AG04449 (cell line): ENCODE measurements at places on chromosomes 12 and 14.

- DNase-seq = no peak
Observed at GRCh38 chr14:63392236-63392635, 73.5 kb upstream of the GPHB5 start.

GRCh38 chr12:123139926-123140675 is 10.8 kb downstream of the PITPNM2 start:
- no peak for DNase-seq

DNA sequence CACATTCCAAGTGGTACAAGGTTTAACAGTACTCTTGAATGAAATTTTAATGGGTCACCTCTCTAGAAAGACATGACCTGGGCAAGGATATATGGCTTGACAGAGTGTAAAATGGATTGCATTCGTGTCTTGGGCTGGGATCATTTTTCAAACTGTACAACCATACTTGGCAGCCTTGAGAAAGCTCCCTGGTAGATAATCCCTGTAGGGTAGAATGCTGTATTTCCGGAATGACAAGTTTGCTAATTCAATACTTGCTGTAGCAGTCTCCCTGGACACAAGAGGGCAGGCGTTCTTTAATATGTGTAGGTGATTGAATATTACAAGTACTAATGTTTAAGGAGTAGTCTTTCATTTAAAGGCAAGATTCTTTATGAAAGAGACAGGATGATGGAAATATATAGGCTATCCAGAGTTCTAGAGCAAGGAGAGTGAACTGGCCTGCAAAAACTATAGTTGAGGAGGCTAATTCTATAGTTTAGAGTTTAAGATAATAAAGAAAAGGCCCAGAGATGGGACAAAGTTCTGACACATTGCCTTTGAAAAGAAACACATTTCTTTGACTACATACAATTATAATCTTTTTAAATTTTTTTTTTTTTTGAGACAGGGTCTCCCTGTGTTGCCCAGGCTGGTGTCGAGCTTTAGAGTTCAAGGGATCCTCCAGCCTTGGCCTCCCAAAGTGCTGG is 53.4 kb downstream of the PLBD1 start:
- no peak for DNase-seq

DNA sequence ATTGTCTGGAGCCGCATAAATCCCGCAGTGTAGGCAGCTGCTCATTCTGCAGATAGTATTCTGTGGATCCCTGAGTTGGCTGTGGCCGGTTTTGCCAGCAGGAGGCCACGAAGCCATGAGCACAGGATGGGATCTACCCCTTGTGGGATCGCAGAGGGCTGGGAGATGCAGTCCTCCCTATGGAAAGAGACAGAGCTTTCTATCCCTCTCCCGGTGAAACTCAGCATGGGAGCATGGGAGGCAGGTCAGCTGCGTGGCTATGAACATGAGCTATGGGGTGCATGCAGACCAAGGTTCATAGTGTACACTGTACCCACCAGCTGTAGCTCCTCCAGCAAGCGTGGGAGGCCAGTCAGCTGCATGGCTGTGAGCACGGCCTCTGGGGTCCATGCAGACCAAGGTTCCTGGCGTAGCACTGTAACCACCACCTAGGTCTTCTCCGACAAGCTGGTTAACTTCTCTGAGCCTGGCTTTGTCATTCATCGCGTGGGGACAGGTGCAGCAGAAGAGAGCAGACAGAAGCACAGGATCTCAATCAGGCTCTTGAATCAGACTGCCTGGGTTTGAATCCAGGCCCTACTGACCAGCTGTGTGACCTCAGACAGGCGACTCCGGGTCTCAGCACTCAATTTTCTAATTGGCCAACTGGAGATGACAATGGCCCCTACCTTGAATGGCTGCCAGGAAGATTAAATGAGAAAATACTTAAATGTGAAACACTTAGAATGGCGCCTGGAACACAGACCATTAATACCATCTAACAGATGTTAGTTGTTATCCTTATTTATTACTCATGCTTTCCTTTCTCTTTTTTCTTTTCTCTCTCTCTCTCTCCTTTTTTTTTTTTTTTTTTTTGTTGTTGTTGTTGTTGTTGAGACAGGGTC is 6.0 kb downstream of the BDKRB1 start:
- no peak for DNase-seq

GRCh38 chr12:88227263-88227662 is 85.2 kb downstream of the TMTC3 start:
- DNase-seq = no peak

DNA sequence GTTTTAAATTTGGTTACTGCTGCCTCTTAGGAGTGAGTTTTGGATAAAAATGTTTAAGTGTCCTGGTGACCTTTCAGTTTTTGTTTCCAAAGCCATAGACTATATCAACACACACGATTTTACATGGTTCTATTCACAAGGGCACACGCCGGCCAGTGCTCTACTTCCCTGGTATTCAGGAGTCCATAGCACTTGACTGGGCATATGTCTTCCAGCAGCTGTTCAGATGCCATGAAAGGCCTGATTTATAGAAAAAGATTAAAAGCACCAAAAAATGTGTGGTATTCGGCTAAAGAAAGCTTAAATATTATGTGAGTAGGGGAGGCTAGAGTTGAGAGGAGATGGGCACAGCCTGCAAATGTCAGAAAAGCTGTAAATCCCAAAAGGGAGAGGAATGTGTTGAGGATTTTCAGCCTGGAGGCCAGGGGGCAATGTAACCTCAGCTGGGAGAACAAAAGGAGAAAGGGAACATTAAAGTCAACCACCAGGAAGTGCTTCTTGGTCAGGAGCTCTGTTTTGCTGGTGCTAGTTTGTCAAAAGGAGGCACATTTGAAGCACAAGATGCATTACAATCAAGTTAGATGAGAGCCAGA is 478.4 kb downstream of the RAD51B start:
- DNase-seq = no peak

DNA sequence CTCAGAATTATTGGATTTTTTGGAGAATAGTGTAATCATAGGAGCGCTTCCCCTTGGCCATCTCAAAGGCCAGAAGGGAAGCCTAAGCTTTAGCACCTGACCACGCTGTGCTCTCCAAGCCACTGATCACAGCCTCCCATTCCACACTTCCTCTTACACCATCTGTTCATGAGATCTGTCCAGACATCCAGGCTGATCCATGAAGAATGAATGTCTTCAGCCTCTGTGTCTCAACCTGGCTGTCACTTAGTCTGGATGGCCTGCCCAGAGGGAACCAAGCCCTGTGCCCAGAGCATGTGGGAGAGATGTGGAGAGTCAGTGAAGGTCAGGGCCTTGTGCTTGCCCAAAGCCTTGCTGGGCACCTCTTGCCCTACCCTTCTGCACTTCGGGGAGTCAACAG is 40.5 kb downstream of the TSPAN11 start:
- no peak for DNase-seq

GRCh38 chr14:100285021-100285912 is 21.0 kb downstream of the SLC25A29 start:
- DNase-seq = no peak

- DNase-seq = no peak
Observed at GRCh38 chr12:75976113-75976512, 55.5 kb downstream of the PHLDA1 start.

DNA sequence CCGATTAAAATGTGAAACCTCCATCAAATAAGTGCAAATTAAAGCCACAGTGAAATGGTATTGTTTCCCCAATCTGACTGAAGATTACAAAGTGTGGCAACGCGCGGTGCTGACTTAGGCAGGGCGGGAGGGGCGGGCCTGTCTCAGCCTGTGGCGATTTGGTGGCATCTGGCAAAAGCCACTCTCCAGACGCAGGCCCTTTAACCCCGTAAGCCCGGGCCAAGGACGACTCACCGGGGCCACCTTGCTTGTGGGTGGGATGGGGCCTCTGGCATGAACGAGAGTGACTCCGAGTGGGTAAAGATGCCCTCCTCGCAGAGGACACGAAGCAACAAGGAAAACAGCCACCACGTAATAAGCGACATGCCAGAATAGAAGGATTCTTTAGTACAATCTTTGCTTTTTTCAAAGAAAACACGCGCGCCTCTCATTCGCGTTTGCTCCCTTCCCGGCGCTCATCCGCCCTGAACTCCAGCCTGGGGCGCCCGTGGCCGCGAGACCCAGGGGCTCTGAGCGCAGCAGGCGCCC is 815 bp downstream of the DEGS2 start:
- DNase-seq = no peak

DNA sequence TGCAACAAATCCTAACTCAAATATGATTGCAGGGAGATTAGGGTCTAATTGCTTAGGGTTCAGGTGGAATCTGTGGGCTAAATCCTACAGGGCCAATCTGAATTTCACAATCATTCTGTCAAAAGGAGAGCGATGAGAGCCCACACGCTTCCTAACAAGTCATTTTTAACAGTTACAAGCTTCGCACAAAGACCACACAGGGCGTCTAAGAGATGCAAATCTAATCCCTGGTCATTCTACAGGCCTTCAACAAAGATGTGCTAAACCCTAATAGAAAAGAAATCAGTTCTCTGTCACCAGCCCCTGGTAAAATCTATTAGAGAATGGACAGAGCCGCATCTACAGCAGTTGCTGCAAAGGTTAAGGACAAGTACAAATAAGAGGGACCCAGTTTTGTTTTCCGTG is 15.3 kb downstream of the NKX2-1 start:
- DNase-seq = no peak

DNA sequence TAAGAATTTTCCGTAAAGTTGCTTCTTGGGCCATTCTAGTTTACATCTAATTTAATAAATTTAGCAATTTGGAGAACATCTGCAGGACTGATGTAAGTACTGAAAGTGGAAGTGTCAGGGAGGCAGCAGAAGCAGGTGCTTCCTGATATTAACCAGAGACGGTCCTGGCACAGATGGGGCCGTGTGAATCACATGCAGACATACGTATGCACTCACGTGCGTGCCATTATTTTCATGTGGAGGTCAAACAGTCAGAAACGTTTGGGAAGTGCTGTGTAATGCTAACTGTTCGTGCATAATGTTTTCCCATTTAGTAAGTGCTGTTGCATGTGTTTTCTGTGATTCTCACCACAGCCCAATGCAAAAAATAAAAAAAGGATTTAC is 87.8 kb upstream of the DYNC1H1 start:
- DNase-seq = no peak

- no peak for DNase-seq
Observed at GRCh38 chr14:79204591-79204990, 1006.7 kb downstream of the DIO2 start.

GRCh38 chr12:109729371-109729781 is 15.8 kb downstream of the FAM222A start:
- DNase-seq = no peak

DNA sequence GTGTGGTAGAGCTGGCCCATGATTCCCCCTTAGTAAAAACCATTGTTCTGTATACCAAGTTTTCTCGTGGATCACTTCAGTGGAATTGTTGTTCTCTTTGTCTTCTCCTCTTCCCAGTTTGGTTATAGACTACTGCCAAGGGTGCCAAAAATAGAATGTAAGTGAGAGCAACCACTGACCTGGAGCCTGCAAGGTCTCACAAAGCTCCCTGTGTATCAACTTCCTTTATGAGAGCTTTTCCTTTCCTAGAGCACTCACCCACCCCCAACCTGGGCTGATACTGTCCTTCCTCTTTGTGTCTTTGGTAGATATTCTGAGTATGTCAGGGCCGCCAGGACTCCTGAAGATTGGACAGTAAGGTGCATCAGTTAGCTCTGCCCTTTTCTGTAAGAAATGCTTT is 101.0 kb downstream of the SCN8A start:
- DNase-seq = no peak

DNA sequence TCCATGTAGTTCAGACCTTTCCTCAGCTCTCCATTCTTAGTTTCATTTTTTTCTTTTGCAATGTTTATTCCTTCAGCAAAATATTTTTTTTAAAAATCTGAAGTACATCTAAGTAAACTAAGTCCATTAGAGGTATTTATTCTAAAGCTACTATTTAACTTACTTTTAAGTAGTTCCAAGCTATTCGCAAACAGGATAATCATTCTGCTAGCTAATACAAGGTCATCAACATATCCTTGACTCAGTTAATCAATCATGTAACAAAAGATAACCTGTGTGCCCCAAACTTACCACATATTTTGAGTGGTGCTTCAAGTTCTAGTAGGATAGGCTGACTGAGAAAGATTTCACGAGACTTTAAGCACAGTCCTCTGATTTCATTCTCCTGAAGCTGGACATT is 11.2 kb downstream of the PPP1CC start:
- no peak for DNase-seq

DNA sequence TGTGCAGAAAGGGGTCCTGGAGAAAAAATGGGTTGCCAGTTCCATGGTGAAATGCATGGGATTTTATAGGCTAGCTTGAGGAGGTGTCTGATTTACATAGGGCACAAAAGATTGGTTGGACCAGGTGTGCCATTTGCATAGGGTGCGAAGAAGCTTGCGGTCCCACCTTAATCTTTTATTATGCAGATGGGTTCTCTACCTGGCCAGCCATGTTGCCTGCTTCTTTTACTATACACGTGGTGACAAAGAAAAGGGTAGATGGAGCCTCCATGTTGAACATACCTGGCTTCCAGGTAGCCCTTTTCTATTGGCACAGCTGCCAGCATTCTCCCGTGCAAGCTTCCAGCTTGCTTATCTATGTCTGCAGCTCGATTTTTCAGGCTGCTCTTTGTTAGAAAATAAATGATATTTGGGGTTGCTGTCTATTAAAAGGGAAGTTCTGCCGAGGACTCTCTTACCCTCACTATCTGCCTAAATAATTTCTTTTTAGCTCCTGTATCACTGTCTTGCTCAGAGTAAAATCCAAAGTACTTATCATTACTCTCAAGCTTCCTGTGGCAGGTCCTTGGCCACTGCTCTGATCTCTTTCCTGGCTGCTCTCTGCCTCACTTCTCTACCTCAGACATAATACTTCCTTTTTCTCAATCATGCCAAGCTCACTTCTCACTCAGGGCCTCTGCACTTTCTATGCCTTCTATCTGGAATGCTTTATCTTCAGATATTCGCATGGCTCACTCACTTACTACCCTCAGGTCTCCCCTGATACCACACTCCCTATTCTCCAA is 216.0 kb upstream of the DAAM1 start:
- no peak for DNase-seq

DNA sequence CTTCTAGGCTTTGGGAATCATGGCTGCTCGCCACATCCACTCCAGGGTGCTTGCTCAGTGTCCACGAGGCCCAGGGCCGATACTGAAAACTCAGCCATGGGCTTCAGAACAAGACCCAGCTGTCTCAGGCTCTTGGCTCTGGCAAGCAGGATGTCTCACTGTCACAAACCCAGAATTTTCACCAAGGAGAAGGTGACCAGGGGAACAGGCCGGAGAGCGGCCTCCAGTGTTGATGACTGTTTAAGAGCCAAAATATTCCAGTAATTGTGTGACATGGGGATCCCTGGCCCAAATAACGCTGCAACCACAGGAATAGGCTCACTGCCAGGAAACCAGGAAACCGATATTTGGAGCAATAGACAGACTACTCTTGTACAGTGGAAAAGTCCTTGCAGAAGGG is 9.8 kb upstream of the SERPINA5 start:
- no peak for DNase-seq

DNA sequence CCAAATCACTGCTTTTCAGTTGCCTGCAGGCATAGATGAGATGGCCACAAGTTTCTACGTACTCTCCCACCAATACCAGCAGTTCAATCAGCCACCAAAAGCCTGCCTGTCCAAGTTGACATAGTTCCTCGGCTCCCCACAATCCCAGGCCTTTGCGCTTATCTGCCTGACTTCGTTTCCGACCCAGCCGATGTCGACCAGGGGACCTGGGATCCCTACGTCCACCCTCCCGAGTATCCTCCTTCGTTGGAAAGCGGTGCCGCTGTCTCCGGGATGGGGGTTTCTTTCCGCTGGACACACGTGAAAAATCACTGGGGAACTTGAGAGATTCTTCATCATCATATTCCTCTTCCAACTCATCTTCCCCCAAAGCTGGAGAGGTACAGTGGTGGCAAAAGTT is 1.6 kb downstream of the DNAJC14 start:
- DNase-seq = no peak
